RWPE1 (cell line): ENCODE measurements at places on chromosomes 7 and 10.

- no peak for DNase-seq
These were observed 57.7 kb upstream of the COMTD1 start for GRCh38 chr10:75293446-75293820.

GRCh38 chr10:5645375-5645774 is 21.0 kb downstream of the ASB13 start:
- no peak for DNase-seq

GRCh38 chr7:80335511-80336231 is 176.2 kb downstream of the GNAT3 start:
- DNase-seq: no peak

DNA sequence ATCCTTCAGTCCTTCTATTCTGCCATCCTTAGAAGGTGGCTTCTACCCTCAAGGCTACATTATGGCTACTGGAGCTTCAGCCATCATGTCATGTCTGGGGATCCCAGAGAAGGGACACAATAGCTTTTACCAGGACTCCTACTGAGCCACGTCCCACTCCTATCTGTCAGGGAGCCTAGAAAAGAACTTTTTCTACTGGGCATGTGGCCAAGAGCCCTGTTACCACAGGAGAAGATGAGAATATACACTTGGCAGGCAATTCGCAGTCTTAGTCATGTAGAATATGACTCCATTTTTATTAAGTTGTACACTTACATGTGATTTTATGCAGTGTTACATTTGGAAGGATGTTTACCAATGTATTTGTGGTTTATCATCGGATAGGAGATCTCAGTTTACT is 64.6 kb upstream of the KCNMA1 start:
- DNase-seq: peak; percentile 73

DNA sequence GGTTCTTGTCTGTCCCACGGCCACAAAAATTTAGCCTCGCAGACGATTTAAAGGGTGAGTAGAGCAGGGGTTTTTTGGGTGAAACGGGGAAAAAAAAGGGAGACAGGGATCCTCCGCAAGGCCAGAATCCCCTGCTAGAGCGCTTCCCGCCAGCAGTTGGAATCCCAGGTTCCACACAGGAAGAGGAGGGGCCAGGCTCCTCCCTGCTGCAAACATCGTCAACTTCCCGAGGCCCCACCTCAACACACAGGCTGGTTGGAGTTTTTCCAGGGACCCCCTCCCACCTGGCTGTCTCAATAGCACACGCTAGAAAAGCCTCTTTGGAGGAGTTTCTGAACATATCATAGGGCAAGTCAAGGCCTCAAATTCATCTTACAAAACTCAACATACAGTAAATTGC is 112.7 kb downstream of the MTERF1 start:
- DNase-seq: no peak

- peak; percentile 85 for DNase-seq
These were observed 10.4 kb downstream of the CHST3 start for GRCh38 chr10:71974489-71975021.
